ENCODE measurements at places on chromosomes 1 and 21. TPM values are rescaled to one million over a fixed set of nuclear protein-coding genes. Genes with fewer than 3 reads are reported as not detected.
A peak's percentile ranks its signal among the peaks of the same experiment; 100 is the strongest.

The JUN gene
- polyA plus RNA-seq: 70.1 TPM

DNA sequence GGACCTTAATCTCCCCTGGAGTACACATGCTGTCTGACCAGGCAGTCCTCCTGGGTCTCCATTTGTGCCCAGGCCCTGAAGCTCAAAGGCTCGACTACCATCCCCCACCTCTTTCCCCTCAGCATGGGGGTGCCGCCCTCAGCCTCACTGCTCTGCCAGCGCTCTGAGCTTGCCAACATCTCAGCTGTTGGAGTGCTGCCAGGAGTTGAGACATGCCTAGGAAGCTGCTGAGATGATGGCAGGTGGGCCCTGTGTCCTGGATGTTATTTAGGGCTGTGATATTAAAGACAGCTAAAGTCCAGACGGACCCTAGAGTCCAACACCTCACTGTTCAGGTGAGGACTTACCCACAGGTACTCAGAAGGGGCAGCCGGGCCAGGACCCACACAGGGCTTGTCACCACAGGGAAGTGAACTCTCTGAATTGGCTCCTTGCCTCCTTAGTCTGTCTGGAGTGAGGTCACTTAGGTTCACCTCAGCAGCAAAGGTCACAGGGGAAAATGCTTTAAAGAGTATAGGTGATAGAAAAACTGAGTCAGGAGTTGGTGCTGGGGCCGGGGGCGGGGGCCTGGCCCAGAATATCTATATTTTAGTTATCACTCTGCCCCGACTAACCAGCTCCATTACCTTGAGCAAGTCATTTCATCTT is 19.7 kb upstream of the KCNC4 start:
- peaks cover 4% of the 10 kb centered on the region for H3K27me3 ChIP-seq
- H3K27ac ChIP-seq: no peak overlapping the region
- H3K4me3 ChIP-seq: no peak overlapping the region
- DNase-seq: no peak

The GNAT2 gene
- 0.23 TPM for polyA plus RNA-seq

- H3K36me3 ChIP-seq: no peaks in the 10 kb centered on the region
- H3K27ac ChIP-seq: no peak overlapping the region
- no peak overlapping the region for H3K4me3 ChIP-seq
- H3K4me1 ChIP-seq: no peaks in the 10 kb centered on the region
Measured at GRCh38 chr21:31460980-31461379, 116.9 kb upstream of the TIAM1 start.

- peak overlapping the region; percentile 53 for H3K27ac ChIP-seq
- no peaks in the 10 kb centered on the region for H3K27me3 ChIP-seq
- no peak for DNase-seq
- no peaks in the 10 kb centered on the region for H3K36me3 ChIP-seq
Measured at GRCh38 chr1:115337276-115337632, 795 bp downstream of the NGF start.

GRCh38 chr1:107362468-107363140 is 221.8 kb downstream of the NTNG1 start:
- H3K4me1 ChIP-seq: no peaks in the 10 kb centered on the region
- H3K36me3 ChIP-seq: no peaks in the 10 kb centered on the region
- H3K27me3 ChIP-seq: no peaks in the 10 kb centered on the region
- no peak for DNase-seq
- no peak overlapping the region for H3K4me3 ChIP-seq

DNA sequence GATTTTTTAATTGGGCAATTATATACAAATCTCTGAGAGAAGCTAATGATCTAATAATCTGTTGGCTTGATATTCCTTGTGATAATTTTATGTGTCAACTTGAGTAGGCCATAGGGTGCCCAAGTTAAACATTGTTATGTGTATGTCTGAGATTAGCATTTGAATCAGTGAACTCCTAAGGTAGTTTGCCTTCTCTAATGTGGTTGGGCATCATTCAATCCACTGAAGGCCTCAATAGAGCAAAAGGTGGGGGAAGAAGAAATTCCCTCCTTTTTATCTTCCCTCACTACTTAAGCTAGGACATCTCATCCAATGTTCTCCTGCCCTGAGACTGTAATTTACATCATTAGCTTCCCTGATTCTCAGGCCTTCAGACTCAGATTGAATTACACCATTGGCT is 394.5 kb downstream of the LMO4 start:
- no peak for DNase-seq
- no peak overlapping the region for H3K27ac ChIP-seq
- no peaks in the 10 kb centered on the region for H3K4me1 ChIP-seq
